ENCODE measurements at places on chromosomes 7 and 10.

DNA sequence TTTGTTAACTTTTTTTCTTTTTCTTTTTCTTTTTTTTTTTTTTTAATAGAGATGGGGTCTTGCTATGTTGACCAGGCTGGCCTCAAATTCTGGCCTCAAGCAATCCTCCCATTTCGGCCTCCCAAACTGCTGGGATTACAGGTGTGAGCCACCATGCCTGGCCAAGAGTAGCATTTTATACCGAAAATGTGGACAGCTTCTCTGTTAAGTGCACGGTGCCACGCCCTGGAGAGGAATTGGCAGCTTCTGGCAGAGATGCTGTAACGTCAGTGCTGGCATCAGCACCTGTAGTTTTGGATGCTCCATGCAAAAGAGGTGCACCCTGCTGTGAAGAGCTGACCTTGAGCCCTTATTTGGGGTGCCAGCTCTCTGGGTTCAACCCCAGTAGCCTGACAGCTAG is 18.2 kb downstream of the IL15RA start:
- DNase-seq = no peak

GRCh38 chr10:61271127-61271780 is 181.9 kb downstream of the TMEM26 start:
- no peak for DNase-seq

- no peak for DNase-seq
Measured at GRCh38 chr10:43865265-43866135, 216.8 kb upstream of the ZNF32 start.

- DNase-seq = no peak
Measured at GRCh38 chr7:11416641-11417458, 415.1 kb downstream of the THSD7A start.

- DNase-seq = no peak
Measured at GRCh38 chr10:112346774-112347173, 27.1 kb upstream of the ACSL5 start.

GRCh38 chr10:112286837-112287818 is 3.9 kb downstream of the TECTB start:
- no peak for DNase-seq

DNA sequence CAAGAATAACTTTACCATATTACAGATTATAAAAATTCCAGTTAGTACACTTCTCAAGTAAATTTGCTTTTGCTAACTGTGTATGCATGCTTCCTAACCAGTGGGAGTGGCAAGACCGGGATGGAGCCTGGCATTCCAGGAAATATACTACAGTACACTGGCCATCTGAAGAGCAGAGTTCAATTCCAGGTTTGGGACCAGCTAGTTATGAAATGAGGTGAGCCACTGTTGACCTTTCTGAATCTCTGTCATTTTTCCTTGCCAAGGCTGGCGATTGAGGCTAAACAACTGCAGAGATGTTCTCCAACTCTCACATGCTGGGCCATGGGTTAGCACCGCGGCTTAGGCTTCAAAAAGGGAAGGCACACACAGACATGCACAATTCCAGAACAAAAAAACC is 258.2 kb downstream of the GLI3 start:
- DNase-seq = no peak

DNA sequence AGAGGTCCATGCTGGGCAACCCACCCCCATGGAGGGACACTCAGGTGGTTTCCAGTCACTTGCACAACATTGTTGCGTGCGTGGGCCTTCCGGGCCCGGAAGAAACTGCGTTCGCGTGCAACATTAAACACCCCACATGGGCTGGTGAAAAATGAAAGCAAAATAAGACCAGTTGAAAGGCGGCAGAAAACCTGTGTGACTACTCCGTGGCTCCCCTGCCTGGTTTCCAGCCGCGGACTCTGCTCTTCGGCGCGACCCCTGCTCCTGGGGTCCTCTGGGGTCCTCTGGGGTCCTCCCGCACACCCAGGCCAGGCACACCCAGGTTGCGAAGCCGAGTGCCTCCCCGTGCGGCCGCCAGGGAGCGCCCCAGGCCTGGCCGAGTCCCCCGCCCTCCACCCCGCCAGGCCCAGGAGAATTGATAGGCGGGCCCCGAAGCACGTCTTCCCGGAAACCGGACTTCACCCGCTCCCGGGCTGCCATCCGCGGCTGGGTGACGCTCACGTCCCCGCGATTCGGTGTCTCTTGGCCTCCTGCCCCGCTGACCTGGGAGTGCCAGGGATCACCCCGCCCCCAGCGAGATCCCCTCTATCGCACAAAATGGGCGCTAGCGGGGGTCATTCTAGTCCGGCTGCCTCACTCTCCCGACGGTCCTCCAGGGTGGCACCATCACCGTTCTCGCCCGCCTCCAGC is 1.9 kb upstream of the SH2D4B start:
- DNase-seq = no peak

GRCh38 chr7:149748076-149748874 is 25.1 kb downstream of the ZNF467 start:
- DNase-seq = no peak

- no peak for DNase-seq
Measured at GRCh38 chr7:2812114-2812487, 32.0 kb downstream of the GNA12 start.

GRCh38 chr7:43891069-43891955 is 15.1 kb downstream of the URGCP start:
- DNase-seq = no peak

DNA sequence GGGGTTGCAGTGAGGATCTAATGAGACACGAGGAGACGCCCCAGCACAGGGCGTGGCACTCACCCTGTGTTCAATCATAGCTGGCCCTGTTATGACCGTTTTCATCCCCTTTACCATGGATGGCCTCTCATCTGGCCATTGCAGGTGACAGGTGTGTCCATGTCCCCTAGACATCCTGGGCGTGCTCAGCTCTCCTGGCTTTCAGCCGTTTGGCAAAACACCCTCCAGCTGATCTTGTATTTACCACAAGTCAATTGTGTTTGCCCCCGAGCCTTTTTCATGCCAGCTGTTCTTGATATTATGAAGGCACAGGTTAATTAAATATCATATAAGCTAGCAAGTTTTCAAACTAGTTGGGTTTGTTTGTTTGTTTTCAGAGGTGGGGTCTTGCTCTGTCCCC is 97.1 kb downstream of the CHST15 start:
- no peak for DNase-seq

- DNase-seq = no peak
Measured at GRCh38 chr10:51117794-51118193, 43.5 kb downstream of the PRKG1 start.

DNA sequence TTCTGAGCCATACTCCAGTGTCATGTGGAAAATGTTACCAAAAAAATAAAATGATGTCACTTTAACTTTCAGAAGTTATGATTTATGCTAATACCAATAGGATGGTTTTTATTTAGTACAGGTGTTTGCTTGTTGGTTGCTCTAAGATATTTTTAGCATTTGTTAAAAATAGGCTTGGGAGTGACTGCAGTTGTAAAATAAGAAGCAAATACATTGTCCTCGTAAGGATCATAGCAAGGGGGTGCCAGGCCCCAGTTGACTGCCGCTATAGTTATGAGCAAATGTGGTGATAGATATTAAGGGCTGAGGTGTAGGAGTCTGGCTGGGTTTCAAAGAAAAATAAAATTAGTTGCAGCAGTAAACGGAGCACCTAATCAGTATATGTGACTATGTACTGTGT is 354.4 kb upstream of the BMPER start:
- no peak for DNase-seq

DNA sequence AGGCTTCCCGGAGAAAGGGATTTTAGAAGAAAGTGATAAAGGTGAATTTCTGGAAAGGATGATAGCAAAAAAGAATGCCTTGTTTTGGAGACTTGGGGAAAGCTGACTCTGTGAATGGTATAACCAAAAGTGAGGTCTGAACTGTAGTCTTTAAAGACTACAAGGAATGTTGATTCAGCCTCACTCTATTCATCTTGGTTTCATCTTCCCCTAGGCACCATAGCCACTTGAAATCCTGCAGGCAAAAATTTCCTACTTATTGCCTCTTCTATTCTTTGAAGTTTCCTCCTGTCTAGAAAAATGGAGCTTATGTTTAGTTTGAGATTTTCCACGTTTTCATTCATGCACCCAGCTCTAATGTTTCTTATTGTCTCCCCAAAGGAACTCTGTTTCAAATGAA is 518.0 kb downstream of the AUTS2 start:
- no peak for DNase-seq

DNA sequence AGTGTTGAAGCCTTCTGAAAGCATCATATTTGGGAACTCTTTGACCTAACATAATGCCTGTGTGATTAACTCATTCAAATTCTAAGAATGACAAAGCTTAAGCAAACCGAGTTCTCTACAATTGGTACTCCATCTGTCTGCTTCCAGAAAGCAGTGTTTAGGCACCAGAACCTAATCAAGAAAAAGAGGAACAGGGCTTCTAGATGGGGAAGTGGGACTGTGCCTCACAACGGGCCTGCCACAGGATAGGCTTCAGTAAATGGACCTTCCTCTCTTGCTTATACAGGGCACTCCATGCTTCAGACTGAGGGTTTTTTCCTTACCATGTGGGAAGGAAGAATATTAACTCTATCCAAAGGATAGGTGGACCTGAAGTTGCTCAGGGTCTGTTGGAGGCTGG is 808.1 kb downstream of the XPNPEP1 start:
- DNase-seq = no peak

DNA sequence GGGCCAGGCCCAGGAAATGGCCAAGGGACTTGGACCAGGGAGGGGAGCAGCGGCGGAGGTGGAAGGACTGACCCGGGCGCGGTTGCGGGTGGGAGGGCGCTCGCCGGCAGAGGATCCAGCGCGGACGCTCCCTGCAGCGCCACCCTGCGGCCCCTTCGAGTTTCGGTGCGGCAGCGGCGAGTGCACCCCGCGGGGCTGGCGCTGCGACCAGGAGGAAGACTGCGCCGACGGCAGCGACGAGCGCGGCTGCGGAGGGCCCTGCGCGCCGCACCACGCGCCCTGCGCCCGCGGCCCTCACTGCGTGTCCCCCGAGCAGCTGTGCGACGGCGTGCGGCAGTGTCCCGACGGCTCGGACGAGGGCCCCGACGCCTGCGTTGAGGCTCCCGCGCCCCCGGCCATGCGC is 16.8 kb upstream of the ZNF467 start:
- no peak for DNase-seq

GRCh38 chr10:60140651-60141632 is 234.6 kb upstream of the CCDC6 start:
- no peak for DNase-seq

DNA sequence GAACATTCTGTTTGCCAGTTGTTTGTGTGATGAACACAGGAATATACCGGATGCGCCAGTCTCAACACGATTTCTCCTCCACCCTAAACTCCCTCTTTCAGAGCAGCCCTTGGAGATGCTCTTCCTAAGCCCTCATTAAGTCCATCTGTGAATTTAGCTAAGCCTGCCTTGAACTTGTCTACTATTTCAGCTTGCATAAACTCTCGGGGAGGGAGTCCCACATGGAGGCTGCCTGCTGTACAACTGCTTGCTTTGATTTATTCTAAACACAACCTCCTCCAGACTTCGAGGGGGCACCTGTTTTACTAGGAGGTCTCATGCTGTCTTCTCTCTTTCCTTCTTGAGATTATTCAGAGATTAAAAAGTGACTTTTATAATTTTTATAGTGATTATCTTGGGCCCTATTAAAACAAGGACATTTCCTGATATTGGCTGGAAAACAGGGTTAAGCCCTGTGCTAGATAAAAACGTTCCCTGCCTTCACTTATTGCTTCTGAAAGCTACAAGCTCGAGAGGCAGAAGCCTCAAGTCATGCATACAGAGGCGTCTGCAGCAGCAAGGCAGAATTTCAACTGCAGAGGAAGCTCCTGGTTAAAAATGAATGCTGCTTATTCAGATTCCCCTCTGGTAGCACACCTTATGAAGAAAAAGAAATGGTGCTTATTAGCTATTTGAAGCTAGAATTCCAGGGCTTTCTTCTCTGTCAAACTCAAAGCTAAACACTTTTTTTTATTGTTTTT is 174.3 kb downstream of the FANK1 start:
- DNase-seq = no peak

DNA sequence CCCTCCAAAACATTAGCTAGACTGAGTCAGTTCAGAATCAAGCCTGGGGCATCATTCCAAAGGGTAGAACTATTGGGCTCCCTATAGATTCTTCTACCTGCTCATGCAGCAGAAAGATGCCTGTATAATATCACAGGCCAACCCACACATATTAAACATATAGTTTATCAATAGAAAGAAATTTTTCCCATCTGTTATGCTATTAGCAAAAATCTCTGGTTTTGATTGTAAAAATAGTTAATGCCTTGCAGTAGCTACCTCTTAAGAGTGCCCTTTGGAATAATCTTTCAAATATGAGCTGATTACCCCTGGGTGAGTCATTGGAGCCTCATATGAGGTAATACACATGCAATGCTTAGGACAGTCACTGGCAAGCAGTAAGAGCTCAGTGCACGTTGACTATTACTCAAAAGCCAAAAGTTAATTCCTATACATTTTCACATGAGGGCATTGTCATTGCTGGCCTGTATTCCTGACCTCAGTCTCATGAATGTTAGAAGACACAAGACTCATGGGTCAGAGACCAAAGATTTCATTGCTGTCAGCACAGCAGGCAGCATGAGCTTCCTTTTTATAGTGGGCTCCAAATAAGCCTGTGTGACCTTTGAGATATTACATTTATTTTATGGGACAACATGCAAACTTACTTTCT is 180.0 kb downstream of the FGFR2 start:
- DNase-seq = no peak

- DNase-seq = no peak
Measured at GRCh38 chr10:260819-261429, 125.7 kb downstream of the ZMYND11 start.

DNA sequence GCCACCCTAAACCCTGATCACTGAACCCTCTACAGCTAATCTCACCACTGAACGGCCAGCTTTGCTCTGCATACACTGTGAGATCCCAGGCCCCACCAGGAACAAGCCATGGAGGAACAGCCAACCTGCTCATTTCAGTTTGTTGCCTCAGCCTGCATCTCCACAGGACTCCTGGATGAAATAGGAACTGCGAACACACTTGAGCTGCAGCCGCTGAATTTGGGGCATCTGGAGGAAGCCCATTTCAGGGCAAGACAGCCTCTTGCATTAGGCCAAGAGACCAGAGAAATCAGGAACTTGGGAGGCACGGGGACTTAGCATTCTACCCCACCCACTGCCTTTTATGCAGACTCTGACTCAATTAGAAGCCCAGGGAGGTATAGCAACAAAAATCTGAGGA is 14.5 kb upstream of the EGR2 start:
- DNase-seq = no peak

GRCh38 chr7:131357282-131357880 is 29.7 kb downstream of the MKLN1 start:
- no peak for DNase-seq

GRCh38 chr10:62764011-62764410 is 40.5 kb upstream of the ADO start:
- DNase-seq = no peak

- no peak for DNase-seq
Measured at GRCh38 chr10:11381023-11381422, 230.4 kb downstream of the USP6NL start.

- DNase-seq = no peak
Measured at GRCh38 chr10:124746992-124747391, 2.8 kb upstream of the FAM53B start.
